ENCODE measurements at places on chromosomes 13 and 19. TPM values are rescaled to one million over a fixed set of nuclear protein-coding genes. Genes with fewer than 3 reads are reported as not detected.

GRCh38 chr19:37874784-37875183 is 31.6 kb downstream of the WDR87 start:
- no peak for DNase-seq

GRCh38 chr13:33723365-33723764 is 94.6 kb upstream of the RFC3 start:
- DNase-seq, result no peak

- DNase-seq, result no peak
Observed at GRCh38 chr19:41025411-41025810, 34.3 kb downstream of the CYP2B6 start.

DNA sequence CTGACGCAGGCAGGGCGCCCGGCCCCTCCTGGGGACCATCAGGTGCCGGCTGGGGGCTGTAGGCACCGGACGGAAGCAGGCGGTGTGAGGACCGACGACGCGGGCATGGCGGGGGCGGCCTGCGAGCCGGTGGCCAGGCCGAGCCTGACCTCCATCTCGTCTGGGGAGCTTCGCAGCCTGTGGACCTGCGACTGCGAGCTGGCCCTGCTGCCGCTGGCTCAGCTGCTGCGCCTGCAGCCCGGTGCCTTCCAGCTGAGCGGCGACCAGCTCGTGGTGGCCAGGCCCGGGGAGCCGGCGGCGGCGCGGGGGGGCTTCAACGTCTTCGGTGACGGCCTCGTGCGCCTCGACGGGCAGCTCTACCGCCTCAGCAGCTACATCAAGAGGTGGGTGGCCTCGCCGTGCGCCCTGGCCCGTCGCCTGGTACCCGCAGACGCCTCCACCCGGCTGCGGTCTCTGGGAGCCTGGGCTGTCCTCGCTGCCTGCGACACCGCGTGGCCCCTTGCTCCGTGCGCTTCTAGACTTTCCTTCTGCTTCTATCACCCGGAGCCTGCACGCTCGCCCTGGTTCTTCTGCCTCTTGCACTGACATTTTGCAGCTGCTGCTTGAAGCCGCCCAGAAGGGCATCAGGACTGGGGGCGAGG is 460 bp downstream of the MEDAG start:
- no peak for DNase-seq

The ZNF253 gene
- 4.7 TPM for total RNA-seq
